Right hindlimb (tissue), 1 donor: ENCODE measurements at places on chromosomes 11 and 22.

GRCh38 chr11:69127081-69127850 is 28.5 kb upstream of the SMIM38 start:
- DNase-seq, result peak; percentile 81

DNA sequence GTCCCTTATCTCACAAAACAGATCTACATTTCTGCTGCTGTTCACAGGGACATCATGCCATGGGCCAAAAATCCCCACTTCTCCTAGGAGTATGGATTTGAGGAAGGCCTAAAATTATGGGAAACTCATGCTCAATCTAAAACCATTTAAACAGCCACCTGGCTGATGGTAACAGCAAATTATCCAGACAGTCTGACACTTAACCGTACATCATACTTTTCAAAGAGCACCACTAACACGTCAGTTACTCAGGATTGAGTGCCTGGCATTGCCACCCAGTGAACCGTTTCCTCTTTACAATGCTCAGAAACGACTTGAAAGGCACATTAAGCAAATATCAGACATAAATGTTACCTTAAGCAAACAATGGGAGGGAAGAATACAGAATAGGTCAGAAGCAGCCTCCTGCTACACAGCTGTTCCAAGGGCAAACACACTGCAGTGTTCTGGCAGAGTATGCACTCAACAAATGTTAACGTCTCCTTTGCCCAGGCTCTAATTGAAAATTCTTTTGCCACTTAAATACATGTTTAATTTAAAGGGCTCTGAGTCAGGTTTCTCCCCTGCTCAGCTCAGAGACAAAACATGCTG is 18.8 kb upstream of the SLC36A4 start:
- DNase-seq, result no peak

DNA sequence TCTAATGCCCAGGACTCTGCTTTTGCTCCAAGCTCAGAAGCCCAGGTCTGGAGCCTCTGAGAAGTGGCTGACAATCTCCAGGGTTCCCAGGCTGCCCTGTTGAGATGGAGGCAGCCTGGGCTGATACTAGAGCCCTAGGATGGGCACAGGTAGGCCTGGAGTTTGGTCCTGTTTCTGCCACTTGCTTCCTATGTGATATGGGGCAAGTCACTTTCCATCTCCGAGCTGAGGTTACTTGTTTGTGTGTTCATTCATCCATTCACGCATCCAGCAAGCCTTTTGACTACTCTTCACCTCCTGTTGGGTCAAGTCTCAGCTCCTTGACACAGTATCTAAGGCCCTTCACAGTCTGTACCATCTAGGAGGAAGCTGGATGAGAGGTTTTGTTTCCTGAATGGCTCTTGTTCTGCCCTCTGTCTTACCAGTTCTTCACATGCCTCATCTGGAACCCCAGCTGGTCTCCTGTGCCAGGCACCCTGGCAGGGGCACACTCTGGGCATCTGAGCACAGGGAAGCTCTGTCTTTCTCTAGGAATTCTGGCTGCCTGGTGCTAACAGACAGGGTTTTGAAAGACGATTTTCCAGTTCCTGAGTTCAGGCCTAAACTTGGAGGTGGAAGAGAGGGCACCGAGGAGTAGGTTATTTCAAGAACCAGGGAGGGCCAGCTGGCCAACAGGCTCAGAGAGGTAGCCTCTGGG is 53.2 kb upstream of the AMPD3 start:
- no peak for DNase-seq

GRCh38 chr11:122976734-122977469 is 4.7 kb downstream of the BSX start:
- peak; percentile 22 for DNase-seq

DNA sequence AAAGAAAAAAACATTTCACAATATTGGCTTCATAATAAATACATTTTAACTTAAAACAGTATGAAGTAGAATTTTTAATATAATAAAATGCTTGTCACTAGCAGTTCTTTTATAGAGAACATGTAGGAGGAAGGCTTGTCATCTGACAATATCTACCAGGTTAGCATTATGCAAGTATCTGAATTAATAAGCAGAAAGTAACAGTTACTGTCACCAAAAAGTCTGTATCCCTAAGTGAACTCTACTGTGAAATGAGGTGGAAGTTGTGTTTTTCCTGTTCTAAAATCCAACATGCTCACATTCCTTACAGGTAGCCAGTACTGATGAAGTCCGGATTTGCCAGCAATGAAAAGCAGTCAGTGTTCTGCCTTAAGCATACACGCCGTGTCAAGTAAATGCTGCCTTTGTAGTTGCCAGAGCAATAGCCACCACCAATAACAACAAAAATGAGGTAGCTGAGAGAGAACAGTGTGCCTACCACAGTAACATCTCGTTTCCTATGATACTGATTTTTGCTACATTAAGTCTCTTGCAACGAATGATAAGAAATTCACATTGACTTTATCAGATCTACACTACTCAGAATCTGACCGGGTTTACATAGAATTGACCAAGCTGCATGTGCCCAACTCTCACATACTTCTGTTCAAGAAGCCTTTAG is 95.5 kb downstream of the SIK3 start:
- no peak for DNase-seq

- DNase-seq, result no peak
Observed at GRCh38 chr22:33109514-33110430, 51.6 kb upstream of the SYN3 start.
